Pancreas (tissue), 10 donors: ENCODE measurements at places on chromosomes 4 and X. TPM values are rescaled to one million over a fixed set of nuclear protein-coding genes. Genes with fewer than 3 reads are reported as not detected.

FMR1 gene
- polyA plus RNA-seq, result 11.6 TPM

MAGEC2 gene
- not detected for polyA plus RNA-seq

DMP1 gene
- not detected for polyA plus RNA-seq

VSIG4 gene
- 5.1 TPM for polyA plus RNA-seq

RNF212 gene
- 40.3 TPM for polyA plus RNA-seq

TXK gene
- 0.46 TPM for polyA plus RNA-seq

HTR2C gene
- polyA plus RNA-seq, result not detected

ADH7 gene
- 0.07 TPM for polyA plus RNA-seq
